ENCODE measurements at places on chromosomes 12 and 14.

DNA sequence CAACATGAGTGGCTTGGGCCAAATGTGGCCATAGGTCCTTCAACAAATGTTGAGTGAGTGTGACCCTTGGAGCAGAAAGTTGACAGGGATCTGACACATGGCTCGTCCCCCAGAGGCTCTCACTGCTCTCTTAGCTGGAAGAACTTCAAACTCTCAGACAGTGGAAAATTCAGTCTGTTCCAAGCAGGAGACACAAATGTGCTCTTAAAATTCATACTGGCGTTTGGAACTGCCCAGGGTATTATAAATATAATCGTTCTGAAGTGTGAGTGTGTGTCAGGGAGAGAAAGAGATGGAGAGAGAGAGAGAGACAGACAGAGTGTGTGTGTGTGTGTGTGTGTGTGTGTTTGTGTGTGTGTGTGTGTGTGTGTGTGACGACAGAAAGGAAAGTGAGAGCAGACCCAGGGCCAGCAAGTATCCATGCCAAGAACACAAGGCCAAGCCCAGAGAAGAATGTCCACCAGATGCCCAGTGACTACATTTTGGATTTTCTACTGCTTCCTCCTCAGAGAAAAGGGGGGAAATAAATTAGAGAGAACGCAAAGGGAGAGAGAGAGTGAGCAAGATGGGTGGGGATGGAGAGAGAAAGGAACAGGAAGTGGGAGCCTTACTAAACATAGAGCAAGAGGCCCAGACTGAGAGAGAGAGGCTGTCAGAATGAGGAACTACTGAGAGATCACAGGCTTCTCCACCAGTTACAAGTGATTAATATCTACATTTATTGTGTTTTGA lies 193.6 kb upstream of the NUDT4 start:
- DNase-seq: no peak

DNA sequence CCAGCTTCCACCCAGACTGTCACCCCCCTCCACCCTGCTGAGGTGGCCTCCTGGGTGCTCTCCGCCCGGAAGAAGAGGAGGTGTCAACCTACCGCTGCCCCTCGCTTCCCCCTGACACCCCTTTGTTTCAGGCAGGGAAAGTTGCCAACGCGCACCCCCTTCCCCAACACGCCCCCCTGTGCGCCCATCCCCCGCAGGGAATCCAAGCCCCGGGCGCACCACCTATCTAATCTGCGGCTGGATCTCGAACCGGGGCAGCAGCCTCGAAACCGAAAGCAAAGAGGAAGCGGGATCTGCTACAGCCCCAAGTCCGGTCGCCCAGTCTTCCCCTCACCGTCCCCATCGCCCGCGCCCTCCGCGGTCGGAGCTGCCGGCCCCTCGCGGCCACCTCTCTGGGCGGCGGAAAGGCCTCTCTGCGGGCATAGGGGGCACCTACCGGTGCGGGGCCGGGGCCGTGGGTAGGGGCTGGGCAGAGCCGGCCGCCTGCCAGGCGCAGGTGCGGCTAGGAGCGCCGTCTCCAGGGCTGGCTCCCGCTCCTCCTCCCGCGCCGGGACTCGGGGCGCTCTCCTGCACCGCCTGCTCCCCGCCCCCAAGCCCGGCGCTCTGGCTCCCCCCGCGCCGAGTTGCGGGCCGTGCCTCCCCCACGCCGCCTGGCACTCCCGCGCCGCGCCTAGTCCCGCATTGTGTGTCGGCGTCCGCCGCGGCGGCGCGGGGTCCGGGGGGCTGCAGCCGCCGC lies 18.3 kb upstream of the PLEKHH1 start:
- no peak for DNase-seq

- DNase-seq: no peak
Measured at GRCh38 chr12:120404271-120404670, 33.6 kb upstream of the COX6A1 start.

DNA sequence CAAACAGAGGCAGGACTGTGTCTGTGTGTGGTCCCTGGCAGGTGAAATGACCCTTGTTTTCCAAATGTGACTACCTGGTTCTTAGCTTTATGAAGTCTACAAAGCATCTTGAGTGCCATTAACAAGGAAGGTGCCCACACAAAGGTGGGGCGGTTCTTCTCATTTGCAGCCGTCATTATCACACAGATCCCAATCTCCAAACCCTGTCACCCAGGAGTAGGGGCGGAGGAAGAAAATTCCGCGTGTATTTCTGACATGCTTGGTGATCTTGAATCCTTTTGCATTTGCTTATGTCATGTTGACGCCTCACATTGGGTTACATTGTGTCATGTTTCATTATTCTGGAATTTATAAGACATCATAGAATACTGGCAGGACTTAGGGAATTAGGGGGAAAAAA lies 277.3 kb downstream of the VRK1 start:
- DNase-seq: no peak

DNA sequence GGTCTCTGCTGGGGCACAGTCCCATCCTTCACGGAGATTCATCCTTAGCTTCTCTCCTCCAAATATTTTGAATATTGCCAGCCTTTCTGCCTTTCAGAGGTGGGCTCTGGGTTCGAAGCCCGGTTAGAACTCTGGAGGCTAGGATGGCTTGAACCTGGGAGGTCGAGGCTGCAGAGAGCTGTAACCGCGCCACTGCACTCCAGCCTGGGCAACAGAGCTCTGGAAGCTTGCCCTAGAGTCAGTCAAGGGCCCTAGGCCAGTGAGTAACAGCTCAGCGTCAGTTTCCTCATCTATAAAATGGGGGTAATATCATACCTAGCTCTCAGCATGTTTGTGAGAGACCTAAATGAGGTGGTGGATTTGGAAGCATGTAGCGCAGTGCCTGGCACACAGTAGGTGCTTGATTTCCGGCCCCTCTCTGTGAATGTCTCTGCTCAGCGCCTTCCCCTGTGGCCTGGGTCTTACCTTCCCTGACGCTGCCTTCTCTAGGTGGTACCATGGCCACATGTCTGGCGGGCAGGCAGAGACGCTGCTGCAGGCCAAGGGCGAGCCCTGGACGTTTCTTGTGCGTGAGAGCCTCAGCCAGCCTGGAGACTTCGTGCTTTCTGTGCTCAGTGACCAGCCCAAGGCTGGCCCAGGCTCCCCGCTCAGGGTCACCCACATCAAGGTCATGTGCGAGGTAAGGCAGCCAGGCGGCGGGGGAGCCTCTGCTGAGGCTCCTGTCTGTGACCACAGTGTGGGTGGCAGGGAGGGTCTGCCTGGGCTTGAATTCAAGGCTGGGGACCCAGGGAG lies 3.4 kb downstream of the PTPN6 start:
- no peak for DNase-seq

DNA sequence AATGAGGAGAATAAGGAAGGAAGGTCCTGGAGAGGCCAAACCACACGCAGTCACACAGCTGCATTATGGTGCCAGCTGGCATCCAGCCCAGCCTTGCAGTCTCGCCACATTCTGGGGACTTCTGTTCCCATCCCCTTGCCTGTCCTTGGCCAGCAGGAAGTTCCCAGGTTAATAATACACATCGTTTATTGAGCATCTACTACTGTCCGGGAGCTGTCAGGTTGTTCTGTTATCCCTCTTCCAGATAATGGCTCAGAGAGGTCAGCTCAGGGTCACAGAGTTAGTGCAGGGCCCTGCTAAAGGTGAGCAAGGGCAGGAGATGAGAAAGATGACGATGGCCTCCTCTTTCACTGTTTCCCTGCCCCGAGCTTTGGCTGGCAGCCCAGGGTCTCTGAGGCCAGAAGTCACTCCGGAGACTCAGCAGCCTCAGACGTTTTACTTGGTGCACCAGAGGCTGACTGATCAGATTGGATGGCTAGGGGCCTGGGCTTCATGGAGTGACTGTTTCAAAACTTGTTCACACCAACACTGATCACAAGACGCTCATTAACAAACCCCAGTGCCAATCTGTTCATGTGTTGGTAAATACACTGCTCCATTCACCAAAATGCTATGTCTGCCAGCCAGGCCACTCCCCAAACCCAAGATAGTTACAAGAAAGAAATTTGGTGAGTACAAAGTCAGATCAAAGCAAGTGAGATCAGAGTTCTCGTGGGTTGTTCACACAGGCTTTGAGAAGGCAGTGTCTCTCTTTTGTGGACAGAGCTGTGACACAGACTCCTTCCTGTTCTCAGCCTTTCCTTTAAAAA lies 79.2 kb downstream of the B4GALNT3 start:
- DNase-seq: no peak

DNA sequence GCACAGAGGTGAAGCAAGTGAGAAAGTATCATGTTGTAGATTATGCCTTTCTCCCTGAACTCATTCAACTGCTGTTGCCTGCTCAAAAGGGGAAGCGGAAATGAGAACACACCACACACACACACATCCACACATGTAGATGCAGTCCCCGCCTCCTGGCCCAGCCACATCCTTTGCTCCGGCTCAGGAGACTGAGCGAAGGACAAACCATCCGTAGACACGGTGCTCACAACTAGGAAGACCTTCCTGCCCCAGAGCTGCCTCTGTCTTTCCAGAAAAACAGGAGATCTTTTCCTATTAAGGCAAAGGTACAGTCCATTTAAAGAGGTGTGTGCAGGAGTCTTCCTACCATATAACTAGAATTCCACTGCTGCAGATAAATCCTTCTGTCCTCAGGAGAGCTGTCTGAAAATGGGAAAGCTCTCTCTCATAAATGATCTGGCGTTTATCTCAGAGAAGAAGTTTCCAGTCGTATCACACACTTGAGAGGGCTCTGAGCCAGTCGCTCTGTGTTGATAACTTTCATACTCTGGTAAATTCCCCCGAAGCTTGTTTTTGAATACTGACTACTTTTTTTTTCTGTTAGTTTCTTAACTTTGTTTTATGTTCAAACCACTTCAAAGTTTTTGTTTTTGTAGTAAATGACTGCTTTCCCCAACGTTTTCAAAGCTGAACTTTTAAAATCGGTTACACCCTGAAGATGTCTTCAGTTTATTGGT lies at the start of gene TESPA1:
TSS of gene TESPA1 (minus strand) at position 105 of the 719 bp plus-strand sequence. CDS start 10,200 bp downstream, outside the sequence.
- DNase-seq: no peak

DNA sequence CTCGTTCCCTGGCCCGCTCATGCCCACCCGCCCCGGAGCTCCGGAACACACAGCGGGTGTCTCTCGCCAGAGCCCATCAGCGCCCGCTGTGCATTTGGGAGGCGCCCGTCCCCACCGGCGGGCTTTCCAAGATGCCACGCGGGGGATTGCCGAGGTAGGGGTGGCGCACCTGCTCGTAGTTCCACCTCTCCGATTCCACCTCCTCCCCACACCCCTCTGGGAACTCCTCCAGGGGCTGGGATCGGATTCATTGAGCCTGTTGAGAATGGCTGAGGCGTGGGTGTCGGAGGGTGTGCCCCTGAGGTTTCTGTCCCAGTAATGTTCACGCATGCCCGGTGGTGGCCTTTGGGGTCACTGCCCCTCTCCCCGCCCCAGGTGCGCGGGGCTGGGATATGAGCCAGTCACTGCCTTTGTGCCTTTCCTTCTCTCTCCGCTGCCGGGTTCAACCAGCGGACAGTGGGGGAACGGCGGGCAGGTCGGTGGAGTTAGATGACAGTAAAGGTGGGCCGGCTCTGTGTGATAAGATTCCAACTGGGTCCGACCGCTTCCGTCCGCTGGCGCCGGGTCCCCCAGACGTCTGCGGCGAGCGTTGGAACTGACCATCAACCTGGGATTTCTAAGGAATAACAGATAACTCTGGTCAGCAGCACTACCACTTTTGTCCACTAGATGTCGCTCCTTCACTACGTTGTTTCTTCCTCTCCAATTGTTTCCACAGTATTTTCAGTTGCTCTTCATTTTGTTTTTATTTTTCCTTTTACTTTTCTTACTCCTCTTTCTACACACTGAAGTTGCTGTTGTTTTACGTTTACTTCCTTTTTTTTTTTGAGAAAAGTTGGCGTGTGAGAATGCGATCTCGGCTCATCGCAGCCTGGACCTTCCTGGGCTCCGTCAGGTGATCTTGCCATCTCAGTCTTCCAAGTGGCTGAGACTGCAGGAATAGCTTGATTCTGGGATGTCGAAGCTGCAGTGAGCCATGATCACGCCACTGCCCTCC lies 178.1 kb upstream of the ALG10B start:
- DNase-seq: peak; percentile 21

GRCh38 chr12:75443709-75444108 lies 36.8 kb upstream of the GLIPR1 start:
- DNase-seq: no peak

GRCh38 chr14:53792909-53793308 lies 163.7 kb downstream of the BMP4 start:
- DNase-seq: no peak

DNA sequence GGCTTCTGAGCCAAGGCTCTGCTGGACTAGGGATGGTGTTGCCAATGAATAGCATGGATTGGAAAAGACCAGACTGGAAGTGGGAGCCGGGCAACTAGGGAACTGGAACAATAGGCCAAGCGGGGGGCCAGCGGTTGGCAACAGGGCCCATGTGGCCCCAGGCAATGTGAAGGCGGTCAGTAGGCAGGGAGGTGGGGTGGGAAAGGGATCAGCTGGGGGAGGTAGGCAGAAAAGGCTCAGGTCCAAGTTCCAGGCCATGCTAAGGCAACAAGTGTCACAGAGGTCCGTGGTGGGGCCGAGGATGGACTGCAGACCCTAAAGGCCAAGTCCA lies 14.9 kb upstream of the MLXIP start:
- no peak for DNase-seq

GRCh38 chr12:49336645-49337584 lies at the start of gene C1QL4:
Gene C1QL4, minus strand, starts transcription at chr12:49337188. Its CDS starts 711 bp downstream, at chr12:49336477.
- peak; percentile 78 for DNase-seq

DNA sequence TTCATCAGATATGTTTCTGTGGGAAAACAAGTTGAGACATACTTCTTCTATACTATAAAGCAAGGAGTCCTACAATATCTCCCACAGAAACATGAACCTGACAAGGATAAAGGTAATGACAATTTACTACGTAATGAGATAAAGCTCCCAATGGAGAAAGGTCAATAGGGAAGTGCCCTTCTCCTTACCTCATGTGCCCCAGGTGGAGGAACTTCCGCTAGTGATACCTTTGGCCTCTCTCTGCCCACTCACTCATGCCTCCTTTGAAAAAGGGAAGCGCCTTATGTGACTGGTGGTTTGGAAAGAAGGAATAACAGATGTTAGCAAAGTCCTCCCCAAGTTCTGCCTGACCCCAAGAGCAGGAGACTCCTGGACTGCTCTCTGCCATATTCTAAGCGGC lies 305.3 kb downstream of the ITPR2 start:
- no peak for DNase-seq

DNA sequence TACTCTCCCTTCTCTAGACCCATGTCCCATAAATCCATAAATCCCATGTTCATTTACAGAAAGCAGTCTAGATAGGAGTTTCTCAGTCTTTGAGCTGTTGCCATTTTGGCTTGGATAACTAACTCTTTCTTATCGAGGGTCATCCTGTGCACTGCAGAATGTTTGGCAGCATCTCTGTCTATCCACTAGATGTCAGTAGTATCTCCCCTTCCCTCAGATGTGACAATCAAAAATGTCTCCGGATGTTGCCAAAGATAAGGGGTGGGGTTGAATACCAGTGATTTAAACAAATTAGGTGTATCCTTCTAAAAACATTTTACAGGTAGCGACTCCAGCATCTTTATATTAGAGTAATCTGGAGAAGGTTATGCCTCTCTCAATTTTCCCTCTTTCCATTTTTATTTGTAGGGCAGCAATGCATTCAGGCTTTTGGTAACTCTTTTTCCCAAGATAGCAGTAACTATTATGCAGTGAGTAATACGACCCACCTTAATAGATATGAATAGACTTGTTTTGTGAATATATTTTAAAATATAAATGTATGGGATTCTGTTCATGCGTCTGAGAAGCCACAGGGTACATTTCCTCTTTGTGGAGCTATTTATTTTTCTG lies 100.7 kb downstream of the LRRK2 start:
- no peak for DNase-seq
